ENCODE measurements at places on chromosomes 11 and 22.

- H3K4me1 ChIP-seq, result no peaks in the 10 kb centered on the region
- no peak overlapping the region for H3K4me3 ChIP-seq
- no peak overlapping the region for H3K27ac ChIP-seq
- DNase-seq, result no peak
- H3K36me3 ChIP-seq, result no peaks in the 10 kb centered on the region
- H3K27me3 ChIP-seq, result no peaks in the 10 kb centered on the region
Observed at GRCh38 chr11:115207166-115207591, 297.0 kb downstream of the CADM1 start.

DNA sequence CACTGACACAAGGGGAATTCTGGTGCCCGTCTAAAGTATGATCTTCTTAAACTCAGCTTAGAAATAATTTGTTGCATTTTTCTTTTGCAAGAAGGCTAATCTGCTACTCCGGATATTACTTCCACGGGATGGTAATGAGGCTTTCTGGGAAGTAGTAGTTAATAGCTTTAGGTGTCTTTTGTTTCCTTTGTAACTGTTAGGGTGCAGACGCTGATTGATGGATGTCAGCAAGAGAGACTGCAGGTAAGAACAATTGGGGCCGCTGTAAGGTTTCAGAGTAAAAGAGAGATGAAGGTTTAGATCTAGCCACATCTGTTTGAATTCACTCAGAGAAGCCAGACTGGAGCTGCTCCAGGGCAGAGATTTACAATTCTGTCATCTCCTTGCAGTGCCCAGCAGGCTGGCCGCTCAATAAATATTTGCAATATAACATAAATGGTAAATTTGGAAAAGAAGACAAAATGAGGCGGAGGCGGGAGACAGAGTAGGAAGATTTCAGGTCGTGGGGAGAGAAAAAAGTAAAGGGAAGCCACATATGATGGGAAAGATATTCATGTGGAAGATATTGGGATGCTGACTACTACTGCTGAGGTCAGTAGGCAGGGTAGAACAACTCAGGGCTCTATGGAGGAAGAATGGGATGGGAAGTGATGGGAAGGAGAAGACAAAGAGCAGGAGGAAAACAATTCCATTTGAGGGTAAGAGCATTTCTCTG lies 320.5 kb downstream of the AASDHPPT start:
- no peaks in the 10 kb centered on the region for H3K27me3 ChIP-seq
- H3K4me1 ChIP-seq, result no peaks in the 10 kb centered on the region
- no peak for DNase-seq

GRCh38 chr11:128497061-128497775 lies 90.1 kb downstream of the ETS1 start:
- DNase-seq, result no peak
- H3K4me3 ChIP-seq, result peak overlapping the region; percentile 82
- peak overlapping the region; percentile 97 for H3K27ac ChIP-seq
- H3K36me3 ChIP-seq, result peaks cover 5% of the 10 kb centered on the region
- no peaks in the 10 kb centered on the region for H3K27me3 ChIP-seq
- peaks cover 95% of the 10 kb centered on the region for H3K4me1 ChIP-seq

GRCh38 chr11:14144934-14145333 lies 182.4 kb downstream of the SPON1 start:
- peaks cover 2% of the 10 kb centered on the region for H3K4me1 ChIP-seq
- no peak overlapping the region for H3K4me3 ChIP-seq
- no peak for DNase-seq
- H3K27me3 ChIP-seq, result no peaks in the 10 kb centered on the region

GRCh38 chr11:61418136-61418535 lies 11.6 kb downstream of the CPSF7 start:
- DNase-seq, result no peak
- H3K36me3 ChIP-seq, result peaks cover 32% of the 10 kb centered on the region
- H3K27me3 ChIP-seq, result no peaks in the 10 kb centered on the region
- peak overlapping the region; percentile 3 for H3K27ac ChIP-seq
- H3K4me3 ChIP-seq, result no peak overlapping the region

- DNase-seq, result no peak
- no peaks in the 10 kb centered on the region for H3K36me3 ChIP-seq
- peaks cover 32% of the 10 kb centered on the region for H3K4me1 ChIP-seq
- no peaks in the 10 kb centered on the region for H3K27me3 ChIP-seq
- peak overlapping the region; percentile 76 for H3K27ac ChIP-seq
- no peak overlapping the region for H3K4me3 ChIP-seq
Observed at GRCh38 chr22:24409707-24410106, 17.7 kb upstream of the ADORA2A start.

GRCh38 chr11:20010156-20010850 lies 150.0 kb downstream of the DBX1 start:
- H3K27ac ChIP-seq, result no peak overlapping the region
- H3K36me3 ChIP-seq, result no peaks in the 10 kb centered on the region
- peaks cover 10% of the 10 kb centered on the region for H3K27me3 ChIP-seq
- no peak overlapping the region for H3K4me3 ChIP-seq
- DNase-seq, result no peak

GRCh38 chr11:132976115-132976514 lies 556.2 kb downstream of the OPCML start:
- no peaks in the 10 kb centered on the region for H3K4me1 ChIP-seq
- H3K27me3 ChIP-seq, result peaks cover 17% of the 10 kb centered on the region
- no peaks in the 10 kb centered on the region for H3K36me3 ChIP-seq
- no peak for DNase-seq

DNA sequence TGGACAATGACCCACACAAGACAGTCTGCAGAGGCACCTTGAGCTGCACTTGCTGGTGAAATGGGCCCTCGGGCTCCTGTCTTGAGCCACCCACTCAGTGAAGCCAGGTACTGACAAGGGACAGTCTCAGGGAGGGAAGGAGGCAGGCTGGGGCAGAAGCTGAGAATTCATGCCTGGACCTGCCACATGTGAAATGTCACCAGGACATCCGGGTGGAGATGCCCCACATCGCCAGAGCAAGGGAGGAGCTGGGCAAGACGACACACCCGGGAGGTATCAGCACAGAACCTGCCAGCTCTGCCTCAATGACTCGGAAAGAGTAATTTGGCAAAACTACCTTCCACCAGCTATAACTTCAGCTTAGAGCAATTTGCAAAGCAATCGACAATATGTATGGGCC lies 23.5 kb downstream of the CPT1A start:
- H3K36me3 ChIP-seq, result no peaks in the 10 kb centered on the region
- DNase-seq, result no peak
- H3K4me1 ChIP-seq, result peaks cover 38% of the 10 kb centered on the region
- H3K27me3 ChIP-seq, result no peaks in the 10 kb centered on the region
- H3K4me3 ChIP-seq, result no peak overlapping the region

GRCh38 chr22:44217346-44217745 lies 36.6 kb downstream of the PARVG start:
- no peaks in the 10 kb centered on the region for H3K4me1 ChIP-seq
- H3K4me3 ChIP-seq, result no peak overlapping the region
- no peaks in the 10 kb centered on the region for H3K27me3 ChIP-seq

GRCh38 chr22:36253523-36254490 lies 874 bp downstream of the APOL1 start:
- peak overlapping the region; percentile 98 for H3K27ac ChIP-seq
- no peak for DNase-seq
- H3K27me3 ChIP-seq, result no peaks in the 10 kb centered on the region
- no peaks in the 10 kb centered on the region for H3K36me3 ChIP-seq

- H3K27me3 ChIP-seq, result no peaks in the 10 kb centered on the region
- H3K36me3 ChIP-seq, result no peaks in the 10 kb centered on the region
- H3K4me3 ChIP-seq, result peak overlapping the region; percentile 78
- no peak for DNase-seq
- peak overlapping the region; percentile 98 for H3K27ac ChIP-seq
Observed at GRCh38 chr22:30306627-30307011, 17.3 kb upstream of the CASTOR1 start.

DNA sequence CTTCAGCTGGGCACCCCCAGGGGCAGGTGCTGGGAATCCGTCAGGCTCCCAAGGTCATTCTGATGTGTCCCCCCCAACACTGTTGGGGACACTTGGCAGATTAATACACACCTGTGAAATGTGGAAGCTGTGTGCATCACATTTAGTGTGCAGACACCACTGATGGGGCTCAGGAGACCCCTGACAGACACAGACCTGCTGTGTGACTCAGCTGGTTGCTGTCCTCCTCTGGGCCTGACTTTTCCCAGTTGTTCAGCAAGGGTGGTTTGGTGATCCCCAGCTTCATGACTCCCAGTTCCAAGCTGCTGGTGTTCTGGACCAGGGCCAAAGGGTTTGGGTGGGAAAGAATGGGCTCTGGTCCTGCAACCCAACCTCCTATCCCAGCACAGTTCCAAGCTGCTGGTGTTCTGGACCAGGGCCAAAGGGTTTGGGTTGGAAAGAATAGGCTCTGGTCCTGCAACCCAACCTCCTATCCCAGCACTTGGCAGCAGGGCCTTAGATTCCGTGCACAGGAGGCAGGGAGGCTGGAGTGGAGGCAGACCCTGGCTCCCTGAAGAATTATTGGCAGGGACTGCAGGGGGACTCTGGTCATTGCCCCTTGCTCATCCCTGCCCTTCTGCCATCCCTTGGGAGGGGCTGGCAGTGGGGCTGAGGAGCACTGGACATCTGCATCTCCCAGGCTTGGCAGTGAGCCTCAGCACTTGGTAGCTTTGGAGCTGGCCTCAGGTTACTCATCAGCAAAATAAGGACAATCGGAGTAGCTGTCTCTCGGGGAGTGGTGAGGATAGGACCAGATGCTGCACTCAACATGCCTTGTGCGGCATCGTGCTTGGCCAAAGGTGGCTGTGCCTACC lies 8.4 kb upstream of the OMP start:
- no peak overlapping the region for H3K4me3 ChIP-seq
- no peaks in the 10 kb centered on the region for H3K27me3 ChIP-seq
- peaks cover 7% of the 10 kb centered on the region for H3K4me1 ChIP-seq
- H3K27ac ChIP-seq, result no peak overlapping the region
- DNase-seq, result no peak
